ENCODE measurements at places on chromosomes 16 and 17.

- DNase-seq, result no peak
These were observed 118.9 kb downstream of the MSI2 start for GRCh38 chr17:57375040-57375769.

- no peak for DNase-seq
These were observed 6.5 kb upstream of the CAPNS2 start for GRCh38 chr16:55559933-55560516.

DNA sequence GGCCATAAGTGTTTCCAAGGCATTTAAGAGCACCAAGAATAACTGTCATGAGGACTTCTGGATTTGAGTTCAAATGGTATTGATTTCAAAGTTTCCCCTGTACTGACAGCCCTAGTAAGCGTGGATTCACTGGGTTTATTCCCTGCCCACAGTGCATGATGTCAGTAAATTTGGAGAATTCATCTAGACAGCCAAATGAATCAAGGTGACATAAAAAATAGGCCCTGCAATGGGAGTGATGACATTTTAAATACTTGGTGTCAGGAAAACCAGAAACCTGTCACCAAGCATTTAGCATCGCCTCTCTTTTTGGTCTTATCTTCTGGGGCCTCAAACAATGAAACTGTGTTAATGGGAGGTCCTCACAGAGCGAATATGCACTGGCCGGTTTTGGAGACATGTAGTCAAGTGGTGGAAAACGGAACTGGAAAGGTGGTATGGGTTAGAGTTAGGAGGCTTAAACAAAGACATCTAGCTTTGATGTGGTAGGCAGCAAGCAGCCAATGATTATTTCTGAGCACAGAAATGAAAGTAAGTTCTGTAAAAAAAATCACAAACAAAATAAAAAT is 29.1 kb downstream of the COG4 start:
- no peak for DNase-seq

DNA sequence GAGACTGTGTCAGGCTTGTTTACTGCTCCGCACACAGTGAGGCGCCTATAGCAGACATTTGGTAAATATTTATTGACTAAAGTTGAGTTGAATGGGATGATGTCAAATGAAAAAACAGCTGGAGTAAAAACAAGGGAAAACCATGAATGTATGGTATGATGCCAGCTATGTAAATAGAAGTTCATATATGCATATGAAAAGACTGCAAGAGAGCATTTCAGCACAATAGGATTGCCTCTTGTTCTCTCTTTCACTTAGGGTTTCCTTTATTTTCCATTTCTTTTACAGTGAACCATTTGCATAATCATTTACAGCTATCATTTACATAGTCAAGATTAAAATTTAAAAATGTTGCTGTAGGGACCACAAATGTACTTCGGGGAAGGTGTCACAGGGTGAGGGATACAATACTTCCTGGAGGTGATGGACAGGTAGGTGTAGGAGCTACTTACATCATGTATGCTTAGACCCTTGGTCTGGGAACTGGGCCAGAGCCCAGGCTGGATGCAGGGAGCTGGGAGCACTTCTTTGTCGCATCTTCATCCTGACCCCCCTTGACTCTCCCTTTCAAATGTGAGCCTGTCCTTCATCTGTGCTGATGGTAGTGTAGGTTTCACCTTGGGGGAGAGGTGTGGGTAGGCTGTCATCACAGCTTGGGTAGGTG is 113.3 kb downstream of the UTP18 start:
- DNase-seq, result no peak

- no peak for DNase-seq
These were observed 9.2 kb upstream of the PRR29 start for GRCh38 chr17:63988741-63989621.

GRCh38 chr17:66727634-66728570 is 107.0 kb upstream of the CACNG5 start:
- DNase-seq, result peak; percentile 57

- DNase-seq, result no peak
These were observed 91.0 kb downstream of the WSCD1 start for GRCh38 chr17:6160911-6161855.

DNA sequence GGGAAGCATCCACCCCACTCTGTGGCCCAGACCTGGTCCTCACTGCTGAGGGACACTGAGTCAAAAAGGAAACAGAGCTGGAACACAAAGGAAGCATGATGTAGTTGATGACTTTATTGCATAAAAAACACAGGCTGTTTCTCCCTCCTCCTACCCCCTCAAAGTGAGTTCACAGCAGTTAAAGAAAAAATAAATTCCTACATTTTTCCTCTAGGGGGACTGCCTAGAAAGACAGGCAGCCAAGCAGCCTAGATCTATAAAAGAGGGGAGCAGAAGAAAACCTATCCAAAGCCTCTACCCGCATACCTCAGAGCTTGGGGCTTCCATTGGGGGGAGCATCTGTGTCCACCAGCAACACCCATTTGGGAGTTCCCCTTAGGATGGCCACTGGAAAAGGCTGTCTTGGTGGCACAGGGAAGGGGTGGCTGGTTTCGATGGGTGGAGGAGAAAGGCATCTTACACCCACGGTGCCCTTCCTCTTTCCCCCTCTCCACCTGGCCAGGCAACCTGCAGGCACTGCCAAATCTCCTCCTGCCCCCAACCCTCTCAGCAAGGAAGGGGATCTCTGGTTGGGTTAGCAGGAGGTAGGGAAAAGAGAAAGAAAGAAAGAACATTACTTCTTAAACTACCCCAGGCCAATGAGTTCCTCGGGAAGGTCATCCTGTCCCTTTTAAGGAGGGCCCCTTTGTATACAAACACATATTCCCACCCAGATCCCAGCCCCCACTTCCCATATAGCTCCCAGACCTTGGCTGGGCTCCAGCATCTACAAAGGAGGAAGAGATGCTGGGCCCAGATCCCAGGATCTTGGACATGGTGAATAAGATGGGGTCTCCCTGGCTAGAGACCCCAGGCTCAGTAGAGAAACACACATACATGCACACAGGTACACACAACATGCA is 4.0 kb upstream of the SCRN2 start:
- peak; percentile 32 for DNase-seq

GRCh38 chr17:32755045-32755805 is 121.7 kb downstream of the MYO1D start:
- peak; percentile 84 for DNase-seq

GRCh38 chr17:39745335-39746144 is 7.8 kb downstream of the GRB7 start:
- no peak for DNase-seq

- peak; percentile 37 for DNase-seq
These were observed 150.6 kb downstream of the CLEC16A start for GRCh38 chr16:11094857-11095565.

GRCh38 chr17:15651583-15652110 is 32.1 kb upstream of the FBXW10B start:
- DNase-seq, result peak; percentile 96

DNA sequence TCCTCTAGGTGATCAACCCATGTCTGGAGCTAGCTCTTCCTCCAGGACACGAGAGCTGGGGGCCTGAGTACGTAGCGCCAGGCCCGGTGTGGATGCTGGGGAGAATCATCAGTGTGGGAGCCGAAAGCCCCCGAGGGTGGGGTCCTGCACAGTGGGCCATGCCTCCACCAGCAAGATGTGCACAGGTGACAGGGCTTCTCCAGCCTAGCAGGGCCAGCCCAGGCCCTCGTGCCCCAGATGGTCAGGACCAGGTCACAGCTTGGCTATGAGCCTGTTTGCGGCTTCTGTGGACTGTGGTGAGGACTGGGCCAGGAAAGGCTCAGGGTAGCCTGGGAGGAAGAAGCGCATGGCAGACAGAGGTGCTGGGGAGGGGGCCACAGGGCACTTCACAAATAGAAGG is 7.8 kb downstream of the MPG start:
- no peak for DNase-seq

- DNase-seq, result peak; percentile 68
These were observed 39.5 kb downstream of the VMP1 start for GRCh38 chr17:59746849-59747445.

DNA sequence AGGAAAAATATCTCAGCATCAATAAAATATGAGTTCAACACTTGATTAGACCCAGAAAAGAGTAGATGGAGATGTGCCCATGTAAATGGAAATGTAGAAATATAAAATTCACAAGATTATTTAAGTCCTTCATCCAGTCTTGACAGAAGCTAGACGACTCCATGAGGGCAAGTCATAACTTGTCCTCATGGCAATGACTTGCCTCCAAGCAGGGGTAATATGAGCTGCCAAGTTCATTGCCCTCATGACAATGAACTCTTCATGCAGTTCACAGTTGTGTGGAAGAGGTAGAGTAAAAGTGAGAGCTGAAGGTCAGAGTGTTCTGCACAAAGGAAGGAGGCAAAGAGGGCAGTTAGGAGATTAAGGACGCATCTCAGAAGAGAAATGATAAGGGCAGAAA is 22.3 kb downstream of the CDH11 start:
- DNase-seq, result no peak

DNA sequence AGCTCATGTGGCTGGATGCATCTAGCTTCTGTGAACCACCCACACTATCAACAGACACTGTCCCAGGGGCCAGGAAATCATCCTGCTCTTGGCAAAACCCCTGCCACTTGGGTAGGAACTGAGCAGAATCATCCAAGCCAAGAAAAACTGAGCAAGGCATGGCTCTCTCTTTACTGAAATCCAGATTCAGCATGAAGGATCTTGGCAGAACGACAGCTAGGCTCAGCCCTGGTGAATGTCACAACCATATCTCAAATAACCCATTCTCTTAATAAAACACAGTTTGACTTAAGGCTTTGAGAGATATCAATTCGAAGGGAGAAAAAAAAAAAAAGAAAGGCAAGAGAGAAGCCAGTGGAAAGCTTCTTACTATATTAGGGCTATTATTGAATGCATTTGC is 72.2 kb downstream of the MAF start:
- no peak for DNase-seq

DNA sequence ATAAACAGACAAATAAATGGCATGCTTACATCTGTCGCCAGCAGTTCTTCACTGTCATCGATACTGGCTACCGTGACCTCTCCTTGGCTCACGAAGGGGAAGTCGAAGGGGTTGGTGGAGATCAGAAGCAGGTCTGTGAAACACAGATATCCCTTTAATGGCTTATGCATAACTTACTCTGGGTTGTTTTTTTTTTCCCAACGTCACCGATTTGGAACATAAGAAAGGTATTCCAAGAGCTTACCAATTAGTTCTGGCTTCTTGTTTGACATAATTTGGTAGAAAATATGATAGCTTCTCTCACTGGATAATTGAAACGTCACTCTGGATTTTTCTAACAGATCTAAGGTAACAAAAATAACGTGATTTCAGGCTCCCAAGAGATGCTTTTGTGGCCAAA is 18.2 kb downstream of the MYH13 start:
- no peak for DNase-seq

- no peak for DNase-seq
These were observed 27.8 kb downstream of the PIPOX start for GRCh38 chr17:29070781-29071180.

- DNase-seq, result no peak
These were observed 199.3 kb downstream of the CCDC182 start for GRCh38 chr17:57545731-57546342.

All from OCI-M1 (cell line).